ENCODE measurements at places on chromosomes 4 and X.

DNA sequence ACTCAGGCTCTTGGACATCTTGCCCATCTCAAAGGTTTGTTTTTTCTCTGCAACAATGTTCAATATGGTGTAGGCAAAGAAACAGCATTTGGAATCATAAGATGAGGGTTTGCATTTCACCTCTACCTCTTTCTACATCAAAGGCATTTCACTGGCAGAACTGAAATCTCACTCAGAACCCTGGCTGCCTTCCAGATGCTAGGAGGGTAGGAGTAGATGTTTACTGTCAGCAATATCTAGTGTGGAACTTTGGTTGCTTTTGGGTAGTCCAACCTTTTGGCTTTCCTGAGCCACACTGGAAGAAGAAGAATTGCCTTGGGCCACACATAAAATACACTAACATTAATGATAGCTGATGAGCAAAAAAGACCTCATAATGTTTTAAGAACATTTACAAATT lies 297.0 kb upstream of the KLF3 start:
- DNase-seq = no peak

GRCh38 chr4:173940146-173940545 lies 343.3 kb downstream of the FBXO8 start:
- no peak for DNase-seq

DNA sequence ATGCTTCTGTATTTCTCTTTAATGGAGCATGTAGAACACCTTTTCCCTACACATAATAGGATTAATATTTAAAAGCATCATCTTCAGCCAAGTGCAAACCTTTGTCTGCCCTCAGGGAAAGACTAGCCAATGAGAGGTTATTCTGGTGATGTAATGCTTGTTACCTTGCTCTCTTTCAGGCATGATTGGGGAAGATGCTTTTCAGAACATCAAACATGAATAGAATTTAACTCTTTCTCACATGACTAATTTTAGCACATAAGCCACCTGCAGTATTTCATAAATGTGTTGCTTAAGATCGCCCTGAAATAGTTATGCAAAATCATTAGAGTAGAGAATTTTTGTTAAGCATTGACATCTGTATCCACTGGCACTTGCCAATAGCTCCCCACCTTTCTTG lies 10.7 kb upstream of the EPGN start:
- DNase-seq = no peak

DNA sequence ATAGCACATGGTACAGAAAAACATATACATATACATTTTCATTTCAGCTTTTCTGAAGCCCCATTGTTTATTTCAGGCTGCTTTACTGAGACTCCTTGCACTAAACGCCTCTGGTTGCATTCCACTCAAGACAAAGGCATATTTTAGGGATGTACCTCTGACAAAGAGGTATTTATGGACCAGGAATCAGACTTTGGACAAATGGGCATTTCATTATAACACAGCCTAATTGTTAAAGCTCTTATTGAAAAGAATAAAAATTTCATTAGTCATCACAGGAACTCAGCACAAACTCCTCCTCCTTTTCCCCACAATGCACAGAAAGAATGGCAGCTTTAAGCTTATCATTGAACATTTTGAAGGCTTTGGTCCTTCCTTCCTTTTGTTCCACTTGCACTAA lies 62.9 kb upstream of the UGT8 start:
- no peak for DNase-seq

DNA sequence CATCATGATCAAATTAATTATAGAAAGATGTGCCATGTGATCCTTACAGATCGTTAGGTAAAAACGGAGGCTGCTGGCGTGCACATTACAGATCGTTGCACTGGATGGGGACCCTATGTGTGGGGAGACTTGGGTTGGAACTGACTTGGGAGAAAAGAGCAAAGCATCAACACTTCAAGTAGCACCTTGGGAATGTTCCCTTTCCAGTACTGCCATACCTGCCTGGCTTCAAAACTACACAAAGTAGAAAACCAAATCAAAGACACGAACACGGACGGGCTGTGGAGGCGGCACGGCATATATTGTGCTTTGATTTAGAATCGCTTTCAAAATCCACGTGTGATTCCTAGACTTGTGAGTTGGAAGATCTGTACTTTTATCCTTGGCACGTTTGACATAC lies 898 bp downstream of the CMC4 start:
- peak; percentile 1 for DNase-seq

DNA sequence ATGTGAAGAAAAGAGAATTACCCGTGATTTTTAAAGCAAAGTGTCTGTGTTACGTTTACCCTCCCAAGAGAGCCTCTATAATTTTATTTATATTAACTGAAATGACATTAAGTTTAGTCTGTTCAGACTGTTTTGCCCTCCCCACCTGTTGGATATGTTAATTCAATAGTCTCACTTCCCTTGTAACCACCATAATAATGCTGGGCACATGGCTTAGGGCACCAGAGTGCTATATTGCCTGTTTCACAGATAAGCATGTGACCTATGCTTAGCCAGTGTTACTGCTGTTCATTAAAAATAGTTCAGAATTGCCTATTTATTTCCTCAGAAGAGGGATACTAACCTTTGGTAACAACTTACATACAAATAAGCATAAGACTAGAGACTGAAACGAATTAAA lies 446.2 kb downstream of the FAT4 start:
- no peak for DNase-seq

DNA sequence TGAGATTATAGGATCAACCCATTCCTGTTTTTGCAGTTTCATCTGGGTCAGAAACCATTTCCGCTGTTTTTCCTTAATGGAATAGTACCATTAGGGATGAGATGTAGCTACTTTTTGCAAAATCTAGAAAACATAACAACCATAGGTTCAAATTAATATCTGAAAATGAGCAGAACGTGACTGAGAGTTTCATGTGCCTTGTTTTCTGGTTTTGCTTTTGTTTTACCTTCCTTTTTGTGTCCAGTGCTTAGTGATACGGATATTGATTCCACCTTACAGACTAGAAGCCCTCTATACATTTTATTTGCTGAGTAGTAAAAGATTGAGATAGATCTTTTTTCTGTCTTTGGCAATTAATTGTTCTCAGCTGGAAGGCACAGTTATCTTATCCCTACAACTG lies 46.5 kb downstream of the SNX25 start:
- DNase-seq = no peak

DNA sequence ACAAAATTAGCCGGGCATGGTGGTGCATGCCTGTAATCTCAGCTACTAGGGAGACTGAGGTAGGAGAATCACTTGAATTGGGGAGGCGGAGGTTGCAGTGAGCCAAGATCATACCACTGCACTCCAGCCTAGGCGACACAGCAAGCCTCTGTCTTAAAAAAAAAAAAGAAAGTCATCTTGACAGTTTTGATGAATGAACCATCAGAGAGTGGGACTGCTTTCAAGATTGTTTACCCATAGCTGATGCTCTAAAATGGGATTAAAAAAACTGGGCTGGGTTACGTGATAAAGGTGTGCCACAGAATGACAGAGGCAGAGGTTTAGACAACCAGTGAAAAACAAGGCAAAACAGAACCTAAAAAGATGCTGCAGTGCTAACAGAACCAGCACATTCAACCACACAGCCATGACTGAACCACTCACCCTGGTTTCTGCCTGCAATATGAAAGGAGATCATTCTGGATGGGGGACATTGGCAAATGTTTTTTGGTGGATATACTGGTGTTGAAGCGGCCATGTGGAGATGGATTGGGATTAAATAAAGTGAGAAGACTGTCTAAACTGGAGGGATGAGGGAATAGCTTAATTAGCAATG lies 22.2 kb downstream of the GPAT3 start:
- DNase-seq = no peak

GRCh38 chrX:69324851-69325250 lies 159.6 kb upstream of the PJA1 start:
- DNase-seq = no peak

DNA sequence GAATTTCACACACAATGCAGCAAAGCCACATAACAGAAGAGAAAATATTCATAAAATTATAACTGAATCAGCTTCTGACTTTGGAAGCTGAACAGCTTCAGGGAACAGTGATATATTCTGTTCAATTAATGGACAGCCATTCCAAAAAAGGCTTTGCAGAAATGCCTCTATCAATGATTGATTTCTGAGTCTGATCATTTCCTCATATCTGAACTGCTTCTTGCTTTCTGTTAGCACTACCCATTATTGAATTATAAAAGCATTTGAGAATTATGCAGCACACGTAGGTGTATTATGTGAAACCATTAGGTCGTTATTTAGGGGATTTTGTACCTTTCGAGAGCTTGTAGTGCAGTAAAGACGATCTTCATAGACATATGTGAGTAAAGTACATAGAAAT lies 159.6 kb downstream of the STIM2 start:
- DNase-seq = no peak

DNA sequence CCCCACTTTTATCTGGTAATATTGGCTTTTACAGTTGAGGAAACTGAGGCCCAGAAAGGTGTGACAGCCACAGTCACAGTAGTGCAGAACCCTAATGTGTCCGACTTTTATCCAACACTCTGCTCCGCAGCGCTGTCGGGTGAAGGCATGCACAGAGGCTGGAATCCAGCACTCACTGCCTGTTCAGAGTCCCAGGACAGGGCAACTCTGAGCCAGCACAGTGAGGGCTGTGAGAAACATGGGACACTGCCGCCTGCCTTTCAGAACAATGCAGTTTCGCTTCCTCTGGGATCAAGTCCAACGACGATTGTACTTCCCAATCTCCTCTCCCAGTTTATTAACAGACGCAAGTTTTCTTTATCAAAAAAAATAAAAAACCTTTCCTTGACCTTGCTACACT lies 41.9 kb upstream of the PDGFRA start:
- DNase-seq = no peak

- no peak for DNase-seq
These were observed 141.1 kb downstream of the BANK1 start for GRCh38 chr4:101931619-101932018.

DNA sequence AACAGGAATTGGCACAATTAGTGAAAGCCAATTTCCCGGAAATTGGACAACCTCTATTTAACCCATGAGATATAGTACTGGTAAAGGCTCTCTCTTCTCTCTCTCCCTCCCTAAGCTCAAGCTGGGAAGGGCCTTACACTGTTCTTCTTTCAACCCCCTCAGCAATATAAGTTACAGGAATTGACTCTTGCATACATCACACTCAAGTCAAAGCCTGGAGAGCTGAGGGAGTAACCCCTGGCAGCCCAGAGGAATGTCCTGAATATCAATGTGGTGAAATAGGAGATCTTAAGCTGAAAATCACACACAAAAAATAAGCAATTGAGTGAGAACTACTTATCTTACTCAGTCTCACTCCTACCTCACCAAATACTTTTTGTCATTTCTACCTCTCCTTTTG lies 186.9 kb upstream of the SPOCK3 start:
- no peak for DNase-seq

Measured in NCI-H774 (cell line).